ENCODE measurements at places on chromosomes 4 and X.
A peak's percentile ranks its signal among the peaks of the same experiment; 100 is the strongest.

DNA sequence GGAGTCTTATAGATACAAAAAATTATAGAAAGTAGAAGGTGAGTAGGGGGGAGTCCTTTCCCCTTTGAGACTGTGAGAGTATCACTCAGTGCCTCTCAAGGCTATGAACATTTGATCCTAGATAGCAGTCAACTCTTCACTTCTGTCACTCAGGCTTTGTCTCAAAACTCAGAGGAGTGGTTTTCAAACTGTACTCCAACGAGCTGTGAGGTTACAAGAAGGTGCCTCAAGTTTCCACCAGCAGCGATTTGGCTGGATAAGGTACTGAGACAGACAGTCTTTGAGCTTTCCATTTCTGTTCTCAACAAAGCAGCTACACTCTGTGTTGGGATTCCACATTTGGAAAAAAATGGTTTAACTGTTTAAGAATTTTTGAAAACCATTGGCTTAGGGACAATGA is 48.0 kb upstream of the NDST3 start:
- DNase-seq: no peak

- DNase-seq: no peak
These were observed 11.0 kb upstream of the COL25A1 start for GRCh38 chr4:109313168-109314133.

- no peak for DNase-seq
These were observed 45.1 kb downstream of the PRPS1 start for GRCh38 chrX:107673431-107673830.

DNA sequence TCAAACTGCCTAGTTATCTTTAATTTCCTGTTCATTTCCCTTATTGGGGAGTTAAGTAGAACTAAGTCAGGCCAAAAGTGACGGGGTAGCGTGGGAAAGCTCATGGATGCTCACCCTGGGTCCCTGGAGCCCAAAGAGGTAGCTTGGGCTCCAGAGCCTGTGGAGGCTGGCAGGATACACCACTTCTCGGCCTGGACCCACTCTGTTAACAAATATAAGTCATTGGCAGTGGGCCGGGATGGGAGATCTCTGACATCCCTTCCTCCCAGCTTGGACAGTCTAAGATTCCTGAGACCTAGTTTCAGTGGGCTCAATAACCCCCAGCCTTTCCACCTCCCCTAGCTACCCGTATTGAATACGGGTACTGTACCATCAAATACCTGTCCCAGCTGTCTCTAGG is 106.1 kb downstream of the EFNB1 start:
- no peak for DNase-seq

GRCh38 chr4:103904123-103904522 is 184.3 kb upstream of the TACR3 start:
- DNase-seq: peak; percentile 6

DNA sequence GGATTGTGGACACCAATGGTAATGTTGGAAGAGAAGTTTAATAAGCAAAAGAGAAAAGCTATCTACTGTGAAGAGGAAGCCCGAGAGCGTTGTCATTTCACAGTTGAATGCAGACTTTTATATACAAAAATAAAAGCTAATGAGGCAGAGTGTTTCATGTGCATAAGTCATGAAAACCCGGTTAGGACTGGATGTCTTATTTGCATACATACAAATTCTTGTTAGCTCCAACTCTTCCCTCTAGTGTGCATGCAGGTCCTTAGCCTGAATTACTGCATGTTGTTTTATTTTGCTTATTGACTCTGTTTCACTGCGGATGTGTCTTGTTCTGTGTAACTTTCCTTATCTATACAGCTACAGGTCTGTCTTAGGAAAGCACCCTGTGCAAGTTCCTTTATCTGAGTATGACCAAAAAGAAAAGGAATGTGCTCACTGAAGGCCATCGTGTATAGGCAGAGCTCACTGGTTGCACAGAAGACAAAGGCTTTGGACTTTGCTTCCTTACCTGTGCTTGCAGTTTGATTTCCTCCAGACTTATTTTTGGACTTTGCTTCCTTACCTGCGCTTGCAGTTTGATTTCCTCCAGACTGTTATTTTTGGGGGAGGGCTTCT is 25.1 kb upstream of the UGT2B11 start:
- DNase-seq: no peak

DNA sequence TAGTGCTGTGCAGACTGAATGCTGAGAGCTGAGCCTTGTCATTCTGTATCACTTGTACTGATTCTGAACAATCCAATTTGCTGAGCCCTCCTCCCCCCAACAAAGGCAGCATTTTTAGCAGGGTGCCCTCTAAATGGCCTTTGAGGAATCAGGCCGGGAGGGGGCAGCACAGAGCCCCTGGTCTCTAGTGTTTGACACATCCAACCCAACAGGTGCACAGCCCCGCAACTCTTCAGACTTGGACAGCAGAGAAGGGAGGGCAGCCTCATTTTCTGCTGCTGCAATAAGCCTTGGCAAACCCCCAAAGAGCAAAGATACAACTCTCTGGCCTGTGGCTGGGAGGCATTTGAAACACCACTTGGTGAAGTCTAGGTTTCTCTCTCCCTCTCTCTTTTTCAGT is 3.4 kb downstream of the ATP1B4 start:
- DNase-seq: peak; percentile 3

DNA sequence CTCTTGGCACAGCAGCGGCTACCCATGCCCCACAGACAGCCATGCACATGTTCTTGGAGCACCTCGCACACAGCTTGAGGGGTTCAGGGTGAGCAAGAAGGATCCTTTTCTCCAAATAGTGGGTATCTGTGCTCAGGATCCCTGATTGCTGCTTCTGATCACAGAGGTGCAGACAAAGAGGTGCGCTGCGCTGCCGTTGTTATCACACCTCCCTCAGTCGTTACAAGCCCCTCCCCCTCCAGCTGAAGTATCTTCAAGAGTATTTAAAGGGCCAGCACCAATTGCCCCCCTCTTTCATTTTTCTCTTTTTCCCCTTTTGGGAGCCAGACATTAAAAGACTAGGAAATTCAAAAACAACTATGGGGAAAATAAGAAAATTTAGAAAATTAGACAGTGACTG is 44.3 kb downstream of the NELFA start:
- DNase-seq: no peak

All from AG10803 (cell line).